Ureter (tissue), 1 donor: ENCODE measurements at places on chromosomes 4 and X. TPM values are rescaled to one million over a fixed set of nuclear protein-coding genes. Genes with fewer than 3 reads are reported as not detected.

SOX3 gene
- total RNA-seq: not detected

SLC34A2 gene
- total RNA-seq: 2.5 TPM

DNAAF6 gene
- total RNA-seq: not detected

MTCP1 gene
- total RNA-seq: 17.7 TPM

F11 gene
- not detected for total RNA-seq
